ENCODE measurements at places on chromosomes 4 and X. TPM values are rescaled to one million over a fixed set of nuclear protein-coding genes. Genes with fewer than 3 reads are reported as not detected.

ADH1A gene
- total RNA-seq: not detected

GC gene
- total RNA-seq: not detected

CCSER1 gene
- 1.8 TPM for total RNA-seq

FAT4 gene
- total RNA-seq: 33.2 TPM

FRG1 gene
- total RNA-seq: 40.3 TPM

CCKAR gene
- not detected for total RNA-seq

ODAM gene
- not detected for total RNA-seq

GAGE12E gene
- total RNA-seq: not detected

BMPR1B gene
- total RNA-seq: 2.1 TPM

KDM6A gene
- 16.1 TPM for total RNA-seq

ASMT gene
- not detected for total RNA-seq

DSPP gene
- not detected for total RNA-seq

KDM5C gene
- 78.7 TPM for total RNA-seq

SRPX2 gene
- total RNA-seq: 124 TPM

HPGD gene
- total RNA-seq: not detected

TCEAL6 gene
- not detected for total RNA-seq

PCDH11X gene
- not detected for total RNA-seq

SERPINA7 gene
- total RNA-seq: not detected

MSX1 gene
- 5.0 TPM for total RNA-seq

MYOZ2 gene
- 0.13 TPM for total RNA-seq

SPON2 gene
- not detected for total RNA-seq

IL2RG gene
- not detected for total RNA-seq
